ENCODE measurements at places on chromosomes 7 and 10.

GRCh38 chr7:11294965-11295364 lies 321.3 kb downstream of the PHF14 start:
- H3K27ac ChIP-seq, result no peak overlapping the region
- peaks cover 3% of the 10 kb centered on the region for H3K27me3 ChIP-seq
- H3K4me1 ChIP-seq, result no peaks in the 10 kb centered on the region
- no peaks in the 10 kb centered on the region for H3K36me3 ChIP-seq
- no peak for DNase-seq

GRCh38 chr7:108611268-108611667 lies 41.6 kb downstream of the DNAJB9 start:
- H3K27ac ChIP-seq, result no peak overlapping the region
- H3K36me3 ChIP-seq, result no peaks in the 10 kb centered on the region
- H3K4me3 ChIP-seq, result no peak overlapping the region
- no peaks in the 10 kb centered on the region for H3K27me3 ChIP-seq
- no peaks in the 10 kb centered on the region for H3K4me1 ChIP-seq

GRCh38 chr7:48472640-48473039 lies 301.4 kb downstream of the ABCA13 start:
- H3K4me3 ChIP-seq, result no peak overlapping the region
- no peaks in the 10 kb centered on the region for H3K27me3 ChIP-seq

DNA sequence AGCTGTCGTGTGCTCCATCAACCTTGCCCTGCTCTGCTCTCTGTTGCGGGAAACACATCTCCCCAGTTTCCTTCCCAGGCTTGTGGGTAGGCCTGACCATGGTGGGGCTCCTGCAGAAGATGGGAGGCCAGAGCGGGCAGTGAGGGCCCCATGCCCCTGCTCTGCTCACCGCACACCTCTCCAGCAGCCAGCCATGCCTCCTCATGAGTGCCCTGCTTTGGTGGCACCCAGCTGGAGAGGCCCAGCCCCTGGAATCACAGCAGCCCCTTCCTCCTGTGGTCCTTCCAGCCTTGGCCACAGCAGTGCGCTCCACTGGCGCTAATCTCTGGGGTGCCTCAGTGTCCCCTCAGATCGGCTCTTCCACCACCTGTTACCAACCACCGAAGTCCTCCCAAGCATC lies 4.2 kb upstream of the OPN4 start:
- H3K27ac ChIP-seq, result no peak overlapping the region
- no peak overlapping the region for H3K4me3 ChIP-seq
- no peak for DNase-seq
- no peaks in the 10 kb centered on the region for H3K27me3 ChIP-seq
- no peaks in the 10 kb centered on the region for H3K4me1 ChIP-seq
- H3K36me3 ChIP-seq, result no peaks in the 10 kb centered on the region

DNA sequence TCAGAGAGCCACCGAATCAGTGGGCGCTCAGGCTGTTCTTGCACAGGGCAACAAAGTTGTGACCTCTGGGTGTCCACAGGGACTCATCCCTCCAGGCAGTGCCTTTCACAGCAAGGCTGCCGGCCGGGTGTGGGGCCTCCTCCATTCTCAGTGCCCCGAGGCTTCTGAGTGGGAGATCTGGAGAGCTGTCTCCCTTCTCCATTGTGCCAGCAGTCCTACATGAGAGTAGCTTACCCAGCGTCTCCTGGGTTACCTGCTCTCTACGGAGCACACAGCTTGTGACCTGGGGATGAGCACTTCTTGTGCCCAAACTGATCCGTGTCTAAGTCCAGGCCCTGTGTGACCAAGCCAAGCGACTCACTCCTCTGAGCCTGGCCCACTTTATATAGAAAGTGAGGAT lies 240.9 kb upstream of the GRB10 start:
- H3K27ac ChIP-seq, result no peak overlapping the region
- no peak for DNase-seq
- H3K27me3 ChIP-seq, result no peaks in the 10 kb centered on the region
- H3K36me3 ChIP-seq, result no peaks in the 10 kb centered on the region
- no peaks in the 10 kb centered on the region for H3K4me1 ChIP-seq
- no peak overlapping the region for H3K4me3 ChIP-seq

- no peak overlapping the region for H3K4me3 ChIP-seq
- DNase-seq, result no peak
- H3K27me3 ChIP-seq, result no peaks in the 10 kb centered on the region
- H3K27ac ChIP-seq, result no peak overlapping the region
- no peaks in the 10 kb centered on the region for H3K4me1 ChIP-seq
These were observed 185.2 kb downstream of the HGF start for GRCh38 chr7:81584667-81585066.

DNA sequence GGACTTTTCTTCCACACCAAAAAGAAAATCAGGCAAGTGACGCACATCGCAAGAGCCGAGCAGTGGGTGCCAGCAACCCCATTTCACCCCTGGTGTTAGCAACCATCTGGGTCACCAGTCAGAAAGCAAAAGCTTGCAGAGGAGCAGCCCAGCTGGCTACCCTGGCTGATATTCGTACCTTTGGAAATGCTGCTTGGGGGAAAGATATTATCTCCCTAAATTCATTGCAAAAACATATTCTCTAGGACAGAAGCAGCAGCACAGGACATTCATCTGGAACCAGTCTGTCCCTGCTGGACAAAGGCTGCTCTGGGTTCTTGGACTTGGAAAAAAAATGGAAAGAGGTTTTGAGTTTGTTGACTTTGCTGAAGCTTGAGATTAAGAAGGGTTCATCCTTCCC lies 45.8 kb downstream of the ERLIN1 start:
- H3K4me3 ChIP-seq, result no peak overlapping the region
- H3K27ac ChIP-seq, result no peak overlapping the region
- DNase-seq, result no peak
- H3K27me3 ChIP-seq, result peaks cover 29% of the 10 kb centered on the region

DNA sequence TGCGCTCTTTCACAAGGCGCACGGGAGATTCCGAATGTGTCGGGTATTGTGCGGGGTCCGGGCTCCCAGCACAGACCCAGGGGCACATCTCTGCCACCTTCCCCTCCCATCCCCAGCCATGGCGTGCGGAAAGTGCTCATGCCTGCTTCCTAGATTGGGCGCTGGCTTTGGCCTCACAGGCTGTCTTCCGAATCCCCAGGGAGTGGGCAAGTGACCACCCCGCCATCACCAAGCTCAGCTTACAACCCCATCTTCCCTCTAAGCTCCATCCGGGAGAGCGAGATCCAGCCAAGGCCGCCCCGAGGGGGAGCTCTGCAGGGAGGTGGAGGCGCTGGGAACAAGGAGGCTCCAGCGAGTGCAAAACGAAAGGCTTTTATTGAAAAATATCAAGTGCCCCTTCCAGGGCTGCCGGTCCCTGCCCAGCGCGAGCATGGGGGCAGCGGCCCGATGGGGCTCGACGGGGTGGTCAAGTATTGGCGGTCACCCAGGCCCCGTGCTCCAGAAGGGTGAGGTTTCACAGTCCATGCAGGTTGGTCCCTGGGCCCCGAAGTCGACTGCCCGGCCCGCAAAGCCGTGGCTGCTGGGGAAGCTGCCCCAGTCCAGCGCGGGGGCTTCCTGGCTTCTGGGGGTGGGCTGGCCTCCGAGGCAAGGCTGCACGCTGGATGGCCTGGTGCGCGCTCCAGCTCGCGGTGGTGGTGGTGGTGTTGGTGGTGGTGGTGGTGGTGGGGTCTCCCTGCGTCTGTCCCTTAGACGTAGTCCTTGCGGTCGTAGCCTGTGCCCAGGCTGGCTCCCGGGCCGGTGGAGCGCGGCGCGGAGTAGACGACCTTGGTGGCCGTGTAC lies 1.2 kb downstream of the CLDN3 start:
- DNase-seq, result no peak
- H3K4me3 ChIP-seq, result no peak overlapping the region
- H3K36me3 ChIP-seq, result no peaks in the 10 kb centered on the region
- H3K27ac ChIP-seq, result no peak overlapping the region
- peaks cover 50% of the 10 kb centered on the region for H3K27me3 ChIP-seq

DNA sequence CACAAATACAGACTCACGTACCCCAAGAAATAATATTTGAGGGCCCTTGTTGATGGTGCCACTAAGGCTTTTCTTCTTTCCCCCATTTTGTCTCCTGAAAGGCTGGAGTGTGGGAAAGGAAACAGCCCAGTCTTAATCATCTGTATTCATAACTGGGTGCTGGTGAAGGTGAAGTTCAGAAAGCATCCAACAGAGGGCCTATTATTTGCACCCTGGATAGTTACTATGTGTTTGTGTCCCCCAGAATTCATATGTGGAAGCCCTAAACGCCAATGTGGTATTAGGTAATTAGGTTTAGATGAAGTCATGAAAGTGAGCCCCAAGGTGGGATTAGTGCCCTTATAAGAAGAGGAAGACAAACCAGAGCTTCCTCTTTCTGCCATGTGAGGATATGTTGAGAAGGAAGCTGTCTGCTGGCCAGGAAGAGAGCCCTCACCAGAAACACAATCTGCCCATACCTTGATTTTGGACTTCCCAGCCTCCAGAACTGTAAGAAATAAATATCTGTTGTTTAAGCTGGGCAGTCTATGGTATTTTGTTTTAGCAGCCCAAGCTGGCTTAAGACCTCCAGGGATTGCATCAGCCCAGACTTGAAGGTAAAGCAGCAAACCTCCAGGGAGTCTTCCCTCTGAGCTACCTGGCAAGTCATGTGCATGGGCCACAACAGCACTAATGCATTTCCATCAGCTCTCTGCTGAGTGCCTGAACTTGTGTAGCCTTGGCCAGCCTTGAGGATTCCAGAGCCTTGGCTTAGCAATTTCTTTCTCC lies 90.0 kb upstream of the ADRB1 start:
- DNase-seq, result no peak
- no peak overlapping the region for H3K27ac ChIP-seq
- no peak overlapping the region for H3K4me3 ChIP-seq
- H3K4me1 ChIP-seq, result peaks cover 8% of the 10 kb centered on the region

- H3K4me1 ChIP-seq, result peaks cover 41% of the 10 kb centered on the region
- peak overlapping the region; percentile 90 for H3K4me3 ChIP-seq
- H3K27me3 ChIP-seq, result no peaks in the 10 kb centered on the region
These were observed 805 bp downstream of the MSRB2 start for GRCh38 chr10:23095966-23096801.

- no peak for DNase-seq
- peaks cover 17% of the 10 kb centered on the region for H3K36me3 ChIP-seq
- peak overlapping the region; percentile 4 for H3K27ac ChIP-seq
- H3K4me1 ChIP-seq, result peaks cover 87% of the 10 kb centered on the region
These were observed 9.2 kb downstream of the PRKCQ start for GRCh38 chr10:6570893-6571292.

- no peaks in the 10 kb centered on the region for H3K27me3 ChIP-seq
- H3K36me3 ChIP-seq, result no peaks in the 10 kb centered on the region
- DNase-seq, result no peak
- H3K27ac ChIP-seq, result no peak overlapping the region
- no peak overlapping the region for H3K4me3 ChIP-seq
- peaks cover 21% of the 10 kb centered on the region for H3K4me1 ChIP-seq
These were observed 39.0 kb downstream of the SMNDC1 start for GRCh38 chr10:110265573-110266193.

- H3K36me3 ChIP-seq, result peaks cover 56% of the 10 kb centered on the region
- peaks cover 27% of the 10 kb centered on the region for H3K4me1 ChIP-seq
- no peaks in the 10 kb centered on the region for H3K27me3 ChIP-seq
- H3K27ac ChIP-seq, result peak overlapping the region; percentile 59
- H3K4me3 ChIP-seq, result no peak overlapping the region
These were observed 27.8 kb downstream of the HSPB1 start for GRCh38 chr7:76330261-76330660.

GRCh38 chr7:137135654-137136350 lies 207.7 kb downstream of the PTN start:
- no peak for DNase-seq
- H3K27me3 ChIP-seq, result no peaks in the 10 kb centered on the region
- no peak overlapping the region for H3K27ac ChIP-seq
- H3K4me3 ChIP-seq, result no peak overlapping the region
- no peaks in the 10 kb centered on the region for H3K36me3 ChIP-seq
- H3K4me1 ChIP-seq, result no peaks in the 10 kb centered on the region

GRCh38 chr7:50164559-50165170 lies 71.6 kb upstream of the ZPBP start:
- H3K4me3 ChIP-seq, result no peak overlapping the region
- H3K27ac ChIP-seq, result peak overlapping the region; percentile 49
- H3K36me3 ChIP-seq, result no peaks in the 10 kb centered on the region
- no peak for DNase-seq
- H3K4me1 ChIP-seq, result peaks cover 85% of the 10 kb centered on the region

GRCh38 chr10:92696606-92697383 lies 7.0 kb downstream of the HHEX start:
- no peak for DNase-seq
- peaks cover 66% of the 10 kb centered on the region for H3K27me3 ChIP-seq

DNA sequence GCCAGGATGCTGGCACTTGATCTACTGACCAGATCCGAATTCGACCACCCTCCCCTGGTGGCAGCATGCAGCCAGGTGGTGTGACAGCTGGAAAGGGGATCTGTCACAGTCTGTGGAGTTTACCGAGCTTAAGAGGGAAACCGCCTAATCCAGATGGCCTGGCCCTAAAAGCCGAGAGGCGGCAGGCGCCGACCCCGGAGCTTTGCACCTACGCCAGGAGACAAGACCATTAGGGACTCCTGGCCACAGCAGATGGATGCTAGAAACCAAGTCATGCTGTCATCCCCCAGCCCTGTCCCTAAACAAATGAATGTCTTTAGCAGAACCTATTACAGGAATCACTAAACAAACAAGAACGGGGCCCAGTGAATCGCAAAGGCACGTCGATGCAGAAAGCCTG lies 27.7 kb downstream of the RCC1L start:
- no peaks in the 10 kb centered on the region for H3K4me1 ChIP-seq
- H3K27ac ChIP-seq, result no peak overlapping the region
- no peak for DNase-seq
- H3K36me3 ChIP-seq, result peaks cover 16% of the 10 kb centered on the region
- no peak overlapping the region for H3K4me3 ChIP-seq
- no peaks in the 10 kb centered on the region for H3K27me3 ChIP-seq

DNA sequence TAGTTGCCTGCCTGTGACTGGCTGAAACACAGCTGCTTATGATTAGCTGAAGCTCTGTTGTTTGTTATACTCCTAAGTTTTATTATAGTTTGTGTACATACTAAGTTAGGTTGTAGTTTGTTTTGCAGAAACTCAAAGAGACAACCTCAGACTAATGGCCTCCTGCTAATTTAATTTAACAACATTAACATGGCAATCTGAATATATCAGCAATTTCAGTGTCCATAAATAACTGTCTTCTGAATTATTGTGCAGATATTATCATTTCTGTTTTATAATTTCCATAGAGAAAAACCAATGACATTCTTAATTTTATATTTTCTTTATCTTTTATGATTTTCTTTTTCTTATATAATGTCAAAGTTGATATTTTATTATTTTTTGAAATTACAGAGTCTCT lies 298.1 kb upstream of the PLXDC2 start:
- no peaks in the 10 kb centered on the region for H3K27me3 ChIP-seq
- no peak overlapping the region for H3K27ac ChIP-seq
- H3K4me1 ChIP-seq, result no peaks in the 10 kb centered on the region
- no peaks in the 10 kb centered on the region for H3K36me3 ChIP-seq
- DNase-seq, result no peak
